ENCODE measurements at places on chromosomes 3 and 15. TPM values are rescaled to one million over a fixed set of nuclear protein-coding genes. Genes with fewer than 3 reads are reported as not detected.

Gene SLC12A1
- polyA plus RNA-seq = 0.06 TPM

Gene B3GNT5
- polyA plus RNA-seq = 4.3 TPM

Gene IMPG2
- 0.16 TPM for polyA plus RNA-seq

Gene CCR4
- polyA plus RNA-seq = 0.13 TPM

Gene TMEM158
- polyA plus RNA-seq = 11.2 TPM

Gene NANOGP8
- not detected for polyA plus RNA-seq

Gene SLC22A14
- polyA plus RNA-seq = 0.09 TPM

Gene SLC6A11
- 0.23 TPM for polyA plus RNA-seq

Gene TICRR
- 0.13 TPM for polyA plus RNA-seq

Gene CERS3
- polyA plus RNA-seq = 0.11 TPM

Gene PLS1
- 2.6 TPM for polyA plus RNA-seq

Gene HACL1
- 15.7 TPM for polyA plus RNA-seq

Gene WNT7A
- 0.08 TPM for polyA plus RNA-seq

Gene OR5H14
- polyA plus RNA-seq = not detected

Gene MEX3B
- polyA plus RNA-seq = 3.6 TPM

Gene RAB43
- 11.3 TPM for polyA plus RNA-seq

Gene CD96
- 2.1 TPM for polyA plus RNA-seq

Gene HTR3E
- not detected for polyA plus RNA-seq

Gene DAPK2
- polyA plus RNA-seq = 1.3 TPM

Gene GOLGA8J
- not detected for polyA plus RNA-seq

Gene MESP2
- 0.10 TPM for polyA plus RNA-seq

Gene TM6SF1
- polyA plus RNA-seq = 3.7 TPM

Data from urinary bladder (tissue), 4 donors.